Activated T-cell treated with anti-CD3 and anti-CD28 coated beads for 1 hour (primary cell): ENCODE measurements at places on chromosomes 11 and 22.

DNA sequence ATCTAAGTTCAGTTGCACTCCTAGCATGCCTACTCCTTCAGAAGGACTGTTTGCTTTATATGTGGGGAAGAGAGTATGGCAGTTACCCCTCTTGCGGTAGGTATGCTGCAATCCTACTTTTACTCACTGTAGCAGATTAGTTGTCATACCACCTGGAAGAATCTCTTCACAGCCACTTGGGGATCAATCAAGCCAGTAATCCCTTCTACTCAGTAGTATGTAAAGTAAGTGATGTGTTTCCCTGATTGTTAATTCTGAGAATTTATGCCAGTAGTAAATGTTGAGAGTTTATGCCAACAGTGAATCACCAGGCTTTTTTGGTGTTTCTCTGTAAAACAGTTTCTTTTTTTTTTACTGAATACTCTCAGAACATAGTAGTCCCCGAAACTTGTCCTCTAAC lies 34.4 kb downstream of the PRMT3 start:
- no peak for DNase-seq

GRCh38 chr22:23485490-23485889 lies 94.6 kb downstream of the IGLL1 start:
- no peak for DNase-seq

DNA sequence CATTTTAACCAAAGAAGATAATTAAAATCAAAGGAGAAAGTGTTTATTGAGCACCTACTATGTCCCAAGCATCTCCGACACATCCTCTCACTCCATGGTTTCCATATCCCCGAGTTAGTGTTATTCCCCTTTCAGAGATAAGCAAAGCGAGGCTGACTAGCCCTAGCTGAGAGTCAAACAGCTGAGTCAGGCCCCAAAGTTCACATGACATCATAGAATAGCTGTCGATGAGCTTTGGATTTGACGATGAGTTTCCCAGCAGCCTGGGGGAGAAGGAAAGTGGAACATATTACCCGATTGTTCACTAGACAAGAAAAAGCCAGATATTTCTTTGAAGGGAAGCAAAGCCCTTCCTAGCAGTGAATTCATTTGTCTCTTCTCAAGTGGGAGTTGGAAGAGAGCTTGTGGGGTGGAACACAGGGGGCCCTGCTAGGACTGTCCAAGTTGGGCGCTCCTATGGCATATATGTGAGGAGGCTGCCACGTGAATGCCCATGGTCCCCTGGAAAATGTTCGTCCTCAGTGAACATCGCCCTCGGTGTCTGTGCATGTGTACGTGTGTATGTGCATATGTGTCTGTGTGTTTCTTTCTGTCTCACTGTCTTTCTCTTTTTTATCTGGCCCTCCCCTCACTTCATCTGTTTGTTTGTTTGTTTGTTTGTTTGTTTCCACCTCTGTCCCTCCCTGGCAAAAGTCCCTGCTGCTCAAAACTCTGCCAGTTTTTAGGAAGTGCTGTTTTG lies 493 bp upstream of the CYTH4 start:
- no peak for DNase-seq

- no peak for DNase-seq
Measured at GRCh38 chr22:29225422-29226090, 19.9 kb downstream of the EMID1 start.

GRCh38 chr22:23683545-23683944 lies 7.3 kb upstream of the RGL4 start:
- no peak for DNase-seq

GRCh38 chr11:126567419-126567818 lies 211.9 kb downstream of the ST3GAL4 start:
- no peak for DNase-seq

DNA sequence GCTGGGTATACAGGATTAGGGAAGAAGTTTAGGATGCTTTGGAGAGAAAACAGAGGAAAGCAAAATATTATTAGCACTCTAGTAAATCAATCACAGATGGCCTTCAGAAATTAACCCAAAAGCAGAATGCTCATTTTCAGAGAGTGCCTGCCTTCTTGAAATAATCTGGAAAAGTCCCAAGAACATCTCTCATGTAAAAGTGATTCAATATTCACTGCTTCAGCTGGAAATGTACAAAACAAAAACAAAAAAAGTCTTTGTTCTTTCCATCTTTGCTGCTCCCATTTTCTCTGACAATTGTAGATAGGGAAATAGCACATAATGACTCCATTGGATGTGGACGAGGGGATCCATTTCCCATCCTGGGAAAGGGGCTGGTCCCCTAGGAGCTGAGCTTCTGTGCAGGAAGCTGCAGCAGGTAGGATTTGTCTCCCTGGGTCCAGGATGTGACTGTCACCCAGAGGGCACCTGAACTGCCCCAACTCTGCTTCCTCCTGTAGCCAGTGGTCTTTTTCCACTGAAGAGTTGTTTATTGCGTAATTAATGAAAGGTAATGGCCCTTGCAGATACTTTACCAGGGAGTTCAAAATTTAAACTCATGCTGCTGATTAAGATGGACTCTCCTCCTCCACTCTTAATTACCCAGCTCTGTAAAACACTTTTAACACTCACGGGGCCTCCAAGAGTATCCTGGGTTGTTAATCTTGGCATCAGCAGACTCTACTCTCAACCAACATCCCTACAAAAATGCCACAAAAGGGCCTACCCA lies 57.9 kb downstream of the SC5D start:
- DNase-seq, result no peak

DNA sequence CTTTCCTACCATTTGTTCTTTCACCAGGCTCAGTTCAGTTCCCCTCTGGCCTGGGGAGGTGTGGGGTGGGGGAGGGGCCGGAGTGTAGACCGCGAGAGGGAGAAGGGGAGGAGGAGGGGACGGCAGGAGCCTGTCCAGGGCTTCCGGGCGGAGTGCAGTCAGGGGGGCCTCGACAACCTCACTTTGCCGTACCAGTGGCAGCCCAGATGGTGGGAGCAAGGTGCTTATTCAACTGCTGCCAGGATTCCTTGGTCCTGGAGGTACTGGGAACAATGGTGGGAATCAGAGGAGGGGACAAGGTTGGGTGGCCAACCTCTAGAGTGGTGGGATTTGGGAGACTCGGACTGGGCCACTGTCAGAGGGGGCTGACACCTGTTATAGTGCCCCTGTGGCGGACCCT lies 1.2 kb downstream of the BACE1 start:
- no peak for DNase-seq

DNA sequence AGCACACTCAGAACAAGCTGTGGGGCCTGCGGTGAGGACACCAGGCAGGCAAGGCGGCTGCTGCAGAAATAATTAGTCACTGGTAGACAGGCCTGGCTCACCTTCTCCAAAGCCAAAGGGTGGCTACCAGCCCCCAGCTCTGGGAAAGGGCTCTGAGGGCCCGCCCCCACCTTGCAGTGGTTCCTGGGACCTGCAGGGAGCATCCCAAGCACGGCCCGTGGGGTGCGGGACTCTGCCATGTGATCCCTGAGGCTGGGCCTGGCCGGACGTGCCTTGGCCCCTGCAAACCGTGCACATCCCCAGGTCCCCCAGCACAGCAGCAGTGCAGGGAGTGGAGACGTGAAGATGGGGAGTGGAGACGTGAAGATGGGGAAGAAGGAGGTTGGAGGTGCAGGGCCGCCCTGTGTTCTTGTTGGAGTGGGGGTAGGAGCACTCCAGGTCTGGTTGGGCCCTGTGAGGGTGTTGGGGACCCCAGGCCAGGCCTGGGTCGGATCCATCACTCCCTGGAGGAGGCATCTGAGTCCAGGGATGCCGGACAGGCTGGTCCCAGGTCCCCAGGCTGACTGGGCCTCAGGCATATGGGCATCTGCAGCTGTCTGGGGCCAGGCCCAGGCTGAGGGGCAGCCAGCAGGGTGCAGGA lies 41.9 kb downstream of the RTN4R start:
- DNase-seq, result no peak

GRCh38 chr11:73375830-73376159 lies 404 bp upstream of the RELT start:
- DNase-seq, result no peak

DNA sequence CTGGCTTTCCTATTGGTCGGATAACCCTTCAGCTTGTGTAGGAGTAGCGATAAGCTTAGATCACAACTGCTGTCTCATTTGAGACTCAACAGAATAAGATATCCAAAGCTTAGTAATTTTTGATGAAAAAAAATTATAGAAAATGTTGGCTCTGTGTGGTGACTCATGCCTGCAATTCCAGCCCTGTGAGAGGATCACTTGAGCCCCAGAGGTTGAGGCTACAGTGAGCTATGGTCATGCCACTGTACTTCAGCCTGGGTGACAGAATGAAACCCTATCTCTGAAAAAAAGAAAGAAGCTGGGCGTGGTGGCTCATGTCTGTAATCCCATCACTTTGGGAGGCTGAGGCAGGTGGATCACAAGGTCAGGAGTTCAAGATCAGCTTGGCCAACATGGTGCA lies 55.6 kb upstream of the RRM1 start:
- no peak for DNase-seq

- peak; percentile 39 for DNase-seq
Measured at GRCh38 chr11:46332568-46333393, 14.5 kb upstream of the DGKZ start.

- no peak for DNase-seq
Measured at GRCh38 chr11:131036514-131036913, 120.2 kb upstream of the SNX19 start.

- no peak for DNase-seq
Measured at GRCh38 chr11:83643115-83643514, 356.9 kb upstream of the CCDC90B start.

DNA sequence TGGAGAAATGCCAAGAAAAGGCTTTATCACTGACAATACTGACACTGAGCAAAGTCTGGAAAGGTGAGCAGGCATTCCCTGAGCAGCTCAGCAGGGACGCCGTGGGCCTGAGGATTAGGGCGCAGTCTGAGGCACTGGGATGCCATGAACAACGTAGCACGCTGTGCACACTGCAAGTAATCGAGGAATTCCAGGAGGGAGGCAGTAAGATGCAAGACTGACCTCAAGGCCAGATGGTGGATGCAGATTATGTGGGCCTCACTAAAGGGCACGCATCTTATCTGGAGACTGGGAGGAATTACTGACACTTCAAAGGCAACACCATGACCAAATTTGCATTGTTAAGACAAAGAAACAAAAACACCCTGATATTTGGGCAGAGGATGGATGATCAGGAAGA lies 50.4 kb upstream of the OPCML start:
- no peak for DNase-seq

DNA sequence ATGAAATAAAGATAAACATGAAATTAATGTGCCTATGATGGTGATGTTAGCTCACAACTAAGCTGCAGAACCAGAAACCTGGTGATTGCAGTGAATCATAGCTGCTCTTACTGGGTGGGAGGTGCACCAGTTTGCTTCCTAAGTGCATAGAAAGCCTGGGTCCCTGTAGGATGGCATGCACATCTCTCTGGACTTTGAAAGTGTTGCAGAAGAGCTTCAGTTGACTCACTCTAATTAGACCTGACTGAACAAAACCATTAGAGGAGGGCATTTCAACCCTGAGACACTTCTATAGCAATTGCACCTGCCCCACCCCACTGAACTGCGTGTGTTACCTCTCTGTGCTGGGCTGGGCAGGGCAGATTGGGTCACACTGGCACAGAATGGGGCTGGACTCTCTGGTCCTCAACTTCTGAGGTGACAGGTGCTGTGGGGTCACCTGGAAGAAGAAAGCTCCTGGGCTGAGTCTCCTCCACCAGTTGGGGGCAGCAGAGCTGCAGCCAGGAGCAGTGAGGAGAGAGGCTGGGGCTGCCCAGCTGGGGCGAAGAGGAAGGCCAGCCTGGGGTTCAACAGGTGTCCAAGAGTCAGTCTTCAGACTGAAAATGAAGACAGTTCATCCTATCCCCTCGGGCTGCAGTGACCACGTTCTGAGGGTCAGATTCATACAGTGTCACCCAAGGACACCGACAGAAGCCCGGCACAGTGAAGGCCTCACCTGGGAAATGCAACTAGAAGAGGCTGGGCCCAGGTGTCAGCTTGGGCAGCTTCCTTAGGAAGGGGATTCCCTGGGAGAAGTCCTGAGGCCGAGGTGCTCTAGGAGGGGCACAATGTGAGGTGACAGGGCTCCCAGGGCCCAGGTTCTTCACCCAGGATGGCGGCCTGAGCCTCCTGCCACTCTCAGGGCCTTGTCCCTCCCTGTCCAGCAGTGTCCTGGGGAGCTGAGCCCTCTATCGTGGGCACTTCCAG lies 58.1 kb downstream of the GGTLC2 start:
- DNase-seq, result no peak

DNA sequence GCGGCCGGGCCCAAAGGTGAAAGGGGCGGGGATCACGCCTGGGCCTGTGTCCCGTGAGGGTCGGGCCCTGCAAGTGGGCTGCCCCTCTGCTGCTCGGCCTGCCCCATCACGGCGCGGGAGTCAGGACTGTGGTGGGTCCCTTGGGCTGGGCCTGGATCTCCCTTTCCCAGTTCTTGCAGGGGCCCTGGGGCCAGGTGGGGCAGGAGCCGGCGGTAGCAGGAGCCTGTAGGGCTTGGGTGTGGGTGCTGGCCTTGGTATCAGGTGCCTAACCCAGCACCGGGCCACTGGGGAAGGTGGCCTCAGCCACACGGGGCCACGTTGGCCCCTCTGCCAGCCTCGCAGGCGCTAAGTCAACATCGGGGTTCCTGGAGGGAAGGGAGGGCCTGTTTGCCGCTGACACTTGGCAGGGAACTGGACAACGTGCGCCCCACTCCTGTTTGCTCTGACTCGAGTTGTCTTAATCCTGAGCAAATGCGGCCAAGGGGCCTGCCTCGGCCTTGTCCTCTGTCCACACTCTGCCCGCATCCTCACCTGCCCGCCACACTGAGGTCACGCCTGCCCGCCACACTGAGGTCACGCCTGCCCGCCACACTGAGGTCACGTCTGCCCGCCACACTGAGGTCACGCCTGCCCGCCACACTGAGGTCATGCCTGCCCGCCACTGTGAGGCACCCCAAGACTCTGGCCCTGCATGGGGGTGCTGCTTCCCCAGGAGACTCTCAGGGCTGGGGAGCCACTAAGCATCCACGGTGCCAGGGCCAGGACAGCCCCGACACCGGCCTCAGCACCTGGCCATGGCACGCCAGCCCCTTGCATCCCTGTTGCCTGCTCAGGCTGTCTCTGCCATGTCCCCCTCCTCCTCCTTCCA lies 14.2 kb upstream of the MUC5B start:
- DNase-seq, result no peak

DNA sequence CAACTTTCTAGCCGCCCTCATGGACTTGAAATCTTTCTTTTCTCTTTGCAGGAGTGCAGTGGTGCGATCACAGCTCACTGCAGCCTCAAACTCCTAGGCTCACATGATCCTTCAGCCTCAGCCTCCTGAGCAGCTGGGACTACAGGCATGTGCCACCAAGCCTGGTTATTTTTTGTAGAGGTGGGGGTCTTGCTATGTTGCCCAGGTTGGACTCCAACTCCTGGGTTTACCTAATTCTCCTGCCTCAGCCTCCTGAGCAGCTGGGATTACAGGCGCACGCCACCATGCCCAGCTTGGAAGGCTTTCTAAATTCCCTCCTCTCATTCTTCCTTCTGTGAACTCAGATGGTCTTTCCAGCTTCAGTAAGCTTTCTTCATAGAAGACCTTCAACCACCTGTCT lies 4.7 kb upstream of the APOA1 start:
- no peak for DNase-seq

GRCh38 chr11:10349281-10349665 lies 44.4 kb downstream of the ADM start:
- no peak for DNase-seq

GRCh38 chr11:1785749-1786413 lies 22.2 kb upstream of the CTSD start:
- no peak for DNase-seq

- no peak for DNase-seq
Measured at GRCh38 chr11:131495423-131495822, 125.0 kb downstream of the NTM start.

- DNase-seq, result no peak
Measured at GRCh38 chr11:46381048-46381818, at the start of gene MDK. MDK (plus strand) TSS chr11:46381669; CDS start chr11:46382058, 389 bp downstream.

GRCh38 chr11:2287091-2287490 lies 14.6 kb downstream of the C11orf21 start:
- DNase-seq, result no peak

GRCh38 chr11:91837411-91838330 lies 386.9 kb upstream of the FAT3 start:
- DNase-seq, result no peak
